Left ventricle myocardium inferior (tissue), 1 donor: ENCODE measurements at places on chromosomes 3 and 15.

- DNase-seq, result no peak
Observed at GRCh38 chr15:95875121-95875643, 455.3 kb upstream of the NR2F2 start.

DNA sequence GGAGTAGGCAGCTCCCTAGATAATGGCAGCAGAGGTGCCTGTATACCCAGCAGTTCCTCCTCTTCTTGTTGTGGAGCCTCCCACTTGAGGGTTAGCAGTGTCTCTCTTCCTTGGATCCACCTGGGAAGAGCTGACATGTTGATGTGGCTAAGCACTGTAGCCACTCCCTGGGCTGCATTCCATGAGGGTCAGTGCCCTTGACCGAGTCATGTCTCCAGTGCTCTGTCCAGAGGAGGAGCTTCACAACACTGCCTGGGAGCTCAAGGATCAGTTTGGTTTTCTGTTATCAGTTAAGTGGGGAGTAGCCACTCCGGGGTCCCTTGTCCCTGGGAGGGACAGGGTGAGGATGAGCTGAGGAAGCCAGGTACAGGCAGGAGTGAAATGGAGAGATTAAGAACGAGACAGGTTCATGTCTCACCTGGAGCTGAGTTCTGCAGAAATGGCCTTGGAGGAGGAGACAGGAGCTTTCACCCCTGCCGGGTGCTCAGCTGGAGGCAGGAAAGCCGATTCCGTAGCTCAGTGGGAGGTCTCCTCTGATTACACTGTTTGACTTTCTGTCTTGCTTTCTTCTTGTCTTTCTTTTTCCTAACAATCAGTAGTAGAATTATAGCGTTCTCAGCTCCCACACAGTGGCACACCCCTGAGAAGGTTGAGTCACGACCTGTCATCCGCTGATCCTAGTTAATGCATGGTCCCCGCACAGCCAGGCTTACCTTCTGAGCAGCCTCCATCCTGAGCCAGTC lies 57.9 kb upstream of the SEC22A start:
- DNase-seq, result no peak

DNA sequence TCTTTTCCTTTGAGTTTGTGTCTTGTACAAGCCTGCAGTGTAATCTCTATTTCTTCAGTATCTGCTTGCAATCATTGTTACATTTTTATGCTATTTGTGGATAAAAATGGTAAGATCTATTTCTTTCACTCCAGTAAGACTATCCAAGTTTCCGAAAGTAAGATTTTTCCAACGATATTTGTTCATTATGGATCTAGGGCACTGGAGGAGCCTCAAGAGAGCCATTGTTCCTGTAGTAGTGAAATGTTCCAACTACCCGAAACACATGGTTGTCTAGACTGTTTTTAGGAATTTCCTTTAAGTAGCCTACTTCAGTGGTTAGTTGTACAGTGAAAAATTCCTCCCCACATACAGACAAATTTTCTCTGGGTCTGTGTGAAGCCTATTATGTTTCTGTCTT lies 597.4 kb downstream of the RSL24D1 start:
- no peak for DNase-seq

DNA sequence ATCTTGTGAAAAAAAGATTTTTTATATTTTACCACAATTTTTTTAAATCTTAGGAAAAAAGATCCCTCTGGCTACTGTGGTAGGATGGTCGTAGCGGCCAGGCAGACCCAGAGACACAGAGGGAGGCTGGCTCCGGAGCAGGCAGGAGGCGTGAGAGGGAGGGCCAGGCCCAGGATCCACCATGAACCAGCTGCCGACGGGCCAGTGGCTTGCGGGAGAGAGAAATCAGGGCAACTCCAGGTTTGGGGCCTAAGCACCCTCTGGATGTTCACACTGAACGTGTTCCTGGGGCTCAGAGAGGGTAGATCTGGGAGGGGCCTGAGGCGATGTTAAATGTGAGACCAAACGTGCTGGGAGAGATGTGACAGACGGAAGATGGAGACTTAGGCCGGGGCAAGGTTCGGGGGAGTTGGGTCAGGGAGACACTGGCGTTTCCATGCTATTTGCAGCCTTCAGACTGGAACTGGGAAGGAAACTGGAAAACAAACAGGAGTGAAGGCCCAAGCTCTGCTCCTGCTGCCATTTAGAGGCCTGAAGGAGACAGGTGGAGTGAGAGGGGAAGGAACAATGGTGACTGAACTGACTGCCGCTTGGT lies 1.6 kb upstream of the VILL start:
- no peak for DNase-seq

GRCh38 chr3:150300388-150300787 lies 107.7 kb upstream of the TSC22D2 start:
- DNase-seq, result no peak

GRCh38 chr15:69793781-69794451 lies 303.8 kb downstream of the TLE3 start:
- DNase-seq, result no peak
